GM23248 (cell line): ENCODE measurements at places on chromosomes 11 and 22.

GRCh38 chr22:17376950-17377349 is 7.7 kb downstream of the CECR2 start:
- DNase-seq = no peak

- no peak for DNase-seq
Observed at GRCh38 chr11:80083531-80083951, 642.7 kb upstream of the TENM4 start.

- DNase-seq = no peak
Observed at GRCh38 chr11:73225851-73226250, 7.8 kb downstream of the P2RY2 start.

- DNase-seq = no peak
Observed at GRCh38 chr11:34651551-34651950, 30.7 kb downstream of the EHF start.

DNA sequence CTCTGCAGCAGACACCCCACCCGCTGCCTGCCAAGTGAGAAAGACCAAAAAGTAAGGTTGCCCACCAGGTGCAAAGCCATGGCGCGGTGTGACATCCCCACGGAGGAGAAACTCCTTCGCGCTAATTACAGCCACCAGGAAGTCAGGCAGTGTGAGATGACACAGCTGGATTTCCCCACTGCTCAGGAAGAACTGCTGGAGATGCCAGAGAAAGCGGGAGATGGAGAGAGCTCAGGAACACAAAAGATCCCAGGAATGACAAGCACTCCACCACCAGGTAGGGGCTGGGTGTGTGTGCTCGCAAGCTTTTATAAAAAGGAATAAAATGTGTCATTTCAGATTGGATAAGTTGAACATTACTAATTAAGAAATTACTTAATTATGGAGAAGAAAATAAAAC is 292.7 kb downstream of the OPCML start:
- DNase-seq = no peak

GRCh38 chr11:45872651-45873356 is 12.6 kb upstream of the MAPK8IP1 start:
- DNase-seq = peak; percentile 93

DNA sequence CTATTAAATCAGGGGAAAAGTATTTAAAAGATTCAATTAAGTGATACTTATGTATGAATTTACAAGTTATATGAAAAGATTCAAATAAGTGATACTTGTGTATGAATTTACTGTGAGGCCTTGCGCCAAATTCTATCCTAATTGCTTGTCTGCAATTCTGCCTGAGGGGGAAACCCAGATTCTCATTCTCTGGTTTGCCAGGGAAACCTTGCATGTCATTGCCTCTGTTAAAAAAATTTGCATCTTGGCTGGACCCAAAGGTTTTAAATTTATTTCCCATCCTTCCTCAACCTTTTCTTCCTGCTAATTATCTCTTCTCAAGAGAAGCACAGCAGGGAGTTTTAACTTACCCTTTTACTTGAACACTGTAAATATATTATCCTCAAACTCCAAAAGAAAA is 13.8 kb downstream of the OLFML1 start:
- no peak for DNase-seq

DNA sequence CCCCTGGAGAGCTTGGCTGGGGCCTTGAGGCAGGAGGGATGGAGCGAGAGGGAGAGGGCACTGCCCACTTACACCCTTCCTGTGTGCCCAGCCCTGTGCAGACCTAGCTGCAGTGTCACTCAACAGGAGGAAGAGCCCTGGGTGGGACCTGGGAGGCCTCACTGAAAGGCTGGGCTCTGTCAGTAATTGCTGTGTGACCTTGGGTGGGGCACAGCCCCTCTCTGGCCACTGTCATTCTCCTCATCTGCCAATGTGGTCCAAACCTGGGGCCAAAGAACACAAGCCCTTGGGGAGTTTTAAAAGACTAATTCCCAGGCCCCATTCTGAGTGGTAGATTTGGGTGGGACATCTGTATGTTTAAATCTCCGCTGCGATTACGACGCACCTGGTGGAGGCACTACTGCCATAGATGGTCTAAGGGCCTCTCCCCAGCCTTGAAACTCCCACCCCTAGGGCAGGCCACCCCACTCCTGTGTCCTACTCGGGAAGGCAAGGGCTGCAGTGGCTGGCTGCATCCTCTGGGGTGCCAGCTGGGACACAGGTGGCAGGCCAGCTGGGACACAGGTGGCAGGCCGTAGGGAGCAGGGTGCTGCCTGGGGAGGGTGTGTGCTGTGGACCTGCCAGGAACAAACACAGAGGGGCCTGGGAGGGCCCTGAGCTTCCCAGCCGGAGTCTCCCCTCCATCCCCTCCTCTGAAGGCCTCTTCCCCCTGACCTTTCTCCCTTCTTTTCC is 12.3 kb upstream of the SOX10 start:
- DNase-seq = no peak

GRCh38 chr22:22754961-22755777 is 110.8 kb downstream of the GGTLC2 start:
- no peak for DNase-seq

DNA sequence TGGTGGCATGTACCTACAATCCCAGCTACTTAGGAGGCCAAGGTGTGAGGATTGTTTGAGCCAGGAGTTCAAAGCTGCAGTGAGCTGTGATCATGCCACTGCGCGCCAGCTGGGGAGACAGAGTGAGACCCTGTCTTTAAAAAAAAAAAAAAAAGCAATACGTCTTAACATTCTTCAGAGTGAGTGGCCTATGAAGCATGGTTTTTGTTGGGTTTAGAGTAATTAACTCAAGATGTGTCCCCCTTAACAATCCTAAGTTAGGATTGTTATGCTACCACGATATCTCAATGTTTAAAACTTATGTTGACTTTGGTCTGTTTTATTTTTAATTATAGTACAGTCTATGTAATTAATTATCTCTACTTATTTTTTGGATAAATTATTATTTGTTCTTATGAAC is 156.1 kb downstream of the HIPK3 start:
- peak; percentile 38 for DNase-seq

- no peak for DNase-seq
Observed at GRCh38 chr11:24678703-24679348, 182.0 kb downstream of the LUZP2 start.

GRCh38 chr11:68751331-68751856 is at the start of gene TESMIN:
TSS of gene TESMIN (minus strand) at chr11:68751520. CDS start at chr11:68750660, 860 bp downstream.
- peak; percentile 85 for DNase-seq

GRCh38 chr11:64230171-64230984 is at the start of gene DNAJC4:
TSS of gene DNAJC4 (plus strand) at chr11:64230548. CDS start at chr11:64230855, 307 bp downstream.
- DNase-seq = peak; percentile 91

DNA sequence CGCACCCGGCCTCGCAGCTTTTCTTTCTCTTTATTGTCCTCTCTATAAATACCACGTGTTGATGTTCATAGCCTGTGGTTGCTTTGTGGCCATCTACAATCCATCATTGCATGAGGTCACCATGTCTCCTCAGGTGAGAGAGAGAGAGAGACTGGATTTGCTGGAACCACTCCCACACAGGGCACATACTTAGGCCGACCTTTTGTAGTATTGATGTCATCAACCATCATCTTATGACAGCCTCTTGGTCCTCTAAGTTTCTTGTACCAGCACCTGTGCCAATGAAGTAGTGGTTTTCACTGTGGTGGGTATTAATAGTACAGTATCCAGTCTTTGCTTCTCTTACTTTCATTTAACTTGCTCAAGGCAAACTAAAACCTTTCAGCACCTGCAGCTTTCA is 22.8 kb upstream of the P2RY6 start:
- no peak for DNase-seq

DNA sequence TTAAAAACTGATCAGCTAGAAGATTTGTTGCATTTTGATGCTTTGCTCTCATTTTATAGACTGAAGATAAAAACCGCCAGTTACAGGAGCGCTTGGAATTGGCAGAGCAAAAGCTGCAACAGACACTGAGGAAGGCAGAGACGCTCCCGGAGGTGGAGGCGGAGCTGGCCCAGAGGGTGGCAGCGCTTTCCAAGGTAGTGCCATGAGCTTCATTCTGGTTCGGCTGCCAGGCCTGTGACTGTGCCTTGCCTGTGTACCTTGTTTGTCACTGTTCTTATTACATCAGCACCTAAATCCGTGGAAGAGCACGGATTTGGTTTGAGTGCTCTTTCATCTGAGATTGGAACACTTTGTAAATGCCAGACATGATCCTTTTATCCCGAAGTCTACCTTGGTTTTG is 61.4 kb downstream of the PPFIA1 start:
- no peak for DNase-seq

GRCh38 chr11:126489836-126490660 is 134.6 kb downstream of the ST3GAL4 start:
- DNase-seq = no peak

DNA sequence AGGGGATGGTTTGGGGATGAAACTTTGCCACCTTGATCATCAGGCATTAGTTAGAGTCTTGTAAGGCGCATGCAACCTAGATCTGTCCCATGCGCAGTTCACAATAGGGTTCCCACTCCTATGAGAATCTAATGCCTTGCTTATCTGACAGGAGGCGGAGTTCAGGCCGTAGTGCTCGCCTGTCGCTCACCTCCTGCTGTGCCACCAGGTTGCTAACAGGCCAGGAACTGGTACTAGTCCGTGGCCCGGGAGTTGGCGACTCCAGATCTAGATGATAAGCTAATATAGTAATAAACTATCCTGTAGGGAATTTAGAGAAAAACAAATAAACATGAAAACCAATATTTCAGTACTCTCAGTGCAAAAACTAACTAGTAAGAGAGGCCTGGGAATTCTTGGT is 155.4 kb upstream of the ANO5 start:
- no peak for DNase-seq

DNA sequence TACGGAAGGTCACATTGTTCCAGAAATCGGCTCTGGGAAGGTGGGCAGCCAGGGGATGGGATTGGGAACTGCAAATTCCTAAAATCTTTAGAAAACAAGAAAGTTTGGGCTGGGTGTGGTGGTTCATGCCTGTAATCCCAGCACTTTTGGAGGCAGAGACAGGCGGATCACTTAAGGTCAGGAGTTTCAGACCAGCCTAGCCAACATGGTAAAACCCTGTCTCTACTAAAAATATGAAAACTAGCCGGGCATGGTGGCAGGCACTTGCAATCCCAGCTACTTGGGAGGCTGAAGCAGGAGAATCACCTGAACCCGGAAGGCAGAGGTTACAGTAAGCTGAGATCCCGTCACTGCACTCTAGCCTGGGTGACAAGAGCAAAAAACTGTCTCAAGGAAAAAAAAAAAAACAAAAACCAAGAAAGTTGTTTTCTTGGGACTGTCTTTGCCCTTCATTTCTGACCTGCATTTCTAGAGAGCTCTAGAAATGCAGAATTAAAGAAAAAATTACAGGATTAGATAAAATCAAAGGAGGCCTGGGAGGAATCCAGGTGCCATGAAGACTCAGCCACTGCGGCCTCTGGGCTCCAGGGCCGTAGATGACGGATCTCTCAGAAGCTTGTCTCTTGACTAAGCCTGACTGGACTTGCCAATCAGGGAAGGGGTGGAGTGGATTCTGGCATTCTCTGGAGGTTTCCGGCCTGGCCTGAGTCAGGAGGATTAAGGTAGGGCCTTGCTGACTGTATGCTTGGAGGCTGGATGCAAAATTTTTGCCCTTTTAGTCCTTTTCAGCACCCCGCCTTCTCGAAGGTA is 5.3 kb upstream of the MALAT1 start:
- peak; percentile 99 for DNase-seq

- no peak for DNase-seq
Observed at GRCh38 chr11:134100171-134100570, 31.3 kb downstream of the JAM3 start.

DNA sequence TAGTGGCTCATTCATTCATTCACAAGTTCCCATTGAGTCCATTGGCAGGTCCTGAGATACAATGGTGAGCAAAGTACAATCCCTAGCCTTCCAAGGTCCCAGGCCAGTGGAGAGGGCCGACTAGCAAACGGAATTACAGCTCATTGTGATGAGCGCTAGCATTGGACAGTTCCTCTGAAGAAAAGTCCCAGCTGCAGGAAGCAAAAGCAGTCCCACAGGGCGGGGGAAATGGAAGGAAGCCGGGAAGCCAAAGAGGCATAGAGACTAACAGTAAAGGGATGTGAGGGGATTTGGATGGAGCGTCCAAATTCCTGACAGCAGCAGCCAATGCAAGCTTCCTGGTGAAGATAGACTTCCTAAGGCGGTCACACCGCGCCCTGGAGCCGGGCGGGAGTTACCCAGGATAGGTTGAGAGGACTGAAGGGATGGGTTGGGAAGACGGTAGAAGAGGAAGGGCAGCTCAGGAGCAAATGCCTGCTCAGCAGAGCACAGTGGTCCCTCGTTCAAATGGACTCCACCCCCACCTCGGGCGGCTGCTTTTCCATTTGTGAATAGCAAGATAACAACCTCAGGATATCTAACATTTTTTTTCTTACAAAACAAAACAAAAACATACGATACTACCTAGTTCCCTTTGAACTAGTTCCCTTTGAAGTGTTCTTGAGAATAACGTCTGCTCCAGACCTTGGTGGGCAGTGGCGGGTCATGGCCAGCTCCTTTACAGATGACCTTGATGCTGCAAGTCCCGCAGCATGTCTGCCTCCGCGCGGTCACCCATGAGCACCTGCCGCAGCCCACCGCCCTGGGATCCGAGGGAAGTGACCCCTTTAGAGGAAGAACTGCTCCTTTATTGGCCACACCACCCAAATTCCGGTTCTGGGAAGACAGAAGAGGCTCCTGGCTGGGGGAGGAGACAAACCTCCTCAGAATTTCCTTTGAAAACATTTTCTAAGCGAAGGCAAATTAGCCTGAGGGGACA is 132.9 kb downstream of the RASSF10 start:
- no peak for DNase-seq

DNA sequence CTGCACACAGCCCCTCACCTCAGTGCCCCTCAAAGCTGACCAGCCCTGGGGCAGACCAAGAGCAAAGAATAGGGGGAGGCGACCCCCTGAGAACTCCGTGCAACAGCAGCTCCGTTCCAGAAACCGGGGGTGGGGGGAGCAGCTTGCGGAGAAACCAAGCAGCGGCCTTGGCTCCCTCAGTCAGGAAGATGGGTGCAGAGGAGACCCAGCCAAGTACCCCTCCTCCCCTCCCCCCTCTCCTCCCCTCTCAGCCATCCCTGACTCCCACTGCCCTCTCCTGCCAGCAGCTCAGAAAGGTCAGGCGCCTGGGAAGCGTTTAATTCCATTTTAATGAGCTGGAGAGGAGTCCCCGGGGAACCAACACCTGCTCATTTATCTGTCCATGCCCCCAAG is 78.9 kb downstream of the PDE2A start:
- DNase-seq = no peak

DNA sequence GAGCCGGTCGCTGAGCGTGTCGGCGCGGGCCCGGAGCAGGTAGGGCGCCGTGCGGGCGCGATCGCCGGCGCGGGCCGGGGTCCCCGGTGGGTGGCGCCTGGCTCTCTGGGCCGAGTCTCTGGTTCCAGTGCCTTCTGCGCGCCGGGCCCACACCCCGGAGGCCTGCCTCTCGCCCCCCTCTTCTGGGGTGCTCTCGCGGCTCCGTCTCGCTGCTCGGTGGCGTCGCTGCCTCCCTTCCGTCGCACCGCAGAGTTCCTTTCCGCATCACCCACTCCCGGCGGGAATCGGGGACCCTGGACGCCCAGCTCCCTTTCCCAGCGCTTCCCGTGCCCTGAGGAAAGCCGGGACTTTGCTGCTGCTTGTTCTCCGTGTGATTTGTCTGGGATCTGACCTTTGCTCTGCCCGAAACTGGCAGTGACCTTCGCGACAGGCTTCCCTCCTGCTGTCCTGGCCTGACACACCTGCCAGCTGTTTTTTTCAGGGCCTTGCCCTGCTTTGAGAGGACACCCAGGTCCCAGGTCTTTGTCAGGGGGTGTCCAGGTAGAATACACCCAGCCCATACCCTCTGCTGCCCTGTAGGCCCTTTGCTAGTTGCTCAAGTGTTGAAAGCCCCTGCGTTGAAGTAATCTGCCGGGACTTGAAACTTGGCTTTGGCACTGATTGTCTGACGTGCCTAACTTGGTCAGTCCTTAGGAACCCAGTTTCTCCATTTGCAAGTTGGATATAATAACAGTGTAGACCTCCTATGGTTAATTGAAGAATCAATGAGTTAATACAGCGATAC is 711 bp downstream of the FDX1 start:
- DNase-seq = peak; percentile 63
